Peyer's patch (tissue), 4 donors: ENCODE measurements at places on chromosomes 7 and 10.
A peak's percentile ranks its signal among the peaks of the same experiment; 100 is the strongest.

DNA sequence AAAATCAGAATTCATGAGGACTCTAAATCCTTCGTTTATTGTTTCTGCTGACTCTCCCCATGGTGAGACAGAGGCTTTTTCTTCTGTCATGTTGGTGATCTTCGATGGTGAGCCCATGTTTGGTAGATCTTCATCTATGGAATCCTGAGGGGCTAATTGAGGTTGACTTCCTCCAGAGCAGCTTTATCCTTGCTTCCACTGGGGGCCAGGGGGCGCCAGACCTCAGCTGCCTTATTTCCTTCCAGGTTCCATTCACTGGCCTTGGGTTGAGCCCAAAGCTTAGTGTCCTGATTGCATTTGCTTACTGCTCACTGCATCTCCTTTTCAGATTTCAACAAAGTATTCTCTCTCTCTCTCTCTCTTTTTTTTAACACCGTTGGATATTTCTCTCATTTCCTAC, 80.7 kb downstream of the GCC1 start:
- DNase-seq, result no peak

DNA sequence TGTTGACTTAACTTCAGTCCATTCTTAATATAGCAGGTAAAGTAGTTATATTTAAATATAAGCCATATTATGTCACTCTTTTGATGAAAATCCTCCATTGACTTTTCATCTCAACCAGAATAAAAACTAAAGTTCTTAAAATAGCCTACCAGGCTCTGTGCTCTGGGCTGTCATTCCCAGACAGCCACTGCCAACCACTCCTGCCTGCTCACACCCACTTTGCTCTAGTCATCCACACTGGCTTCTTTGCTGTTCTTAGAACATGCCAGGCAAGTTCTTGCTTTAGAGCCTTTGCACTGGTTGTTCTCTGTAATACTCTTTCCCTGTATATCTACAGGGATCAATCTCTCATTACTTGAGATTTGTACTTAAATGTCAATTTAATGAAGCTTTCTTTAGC, 80.6 kb downstream of the ZEB1 start:
- DNase-seq, result no peak

DNA sequence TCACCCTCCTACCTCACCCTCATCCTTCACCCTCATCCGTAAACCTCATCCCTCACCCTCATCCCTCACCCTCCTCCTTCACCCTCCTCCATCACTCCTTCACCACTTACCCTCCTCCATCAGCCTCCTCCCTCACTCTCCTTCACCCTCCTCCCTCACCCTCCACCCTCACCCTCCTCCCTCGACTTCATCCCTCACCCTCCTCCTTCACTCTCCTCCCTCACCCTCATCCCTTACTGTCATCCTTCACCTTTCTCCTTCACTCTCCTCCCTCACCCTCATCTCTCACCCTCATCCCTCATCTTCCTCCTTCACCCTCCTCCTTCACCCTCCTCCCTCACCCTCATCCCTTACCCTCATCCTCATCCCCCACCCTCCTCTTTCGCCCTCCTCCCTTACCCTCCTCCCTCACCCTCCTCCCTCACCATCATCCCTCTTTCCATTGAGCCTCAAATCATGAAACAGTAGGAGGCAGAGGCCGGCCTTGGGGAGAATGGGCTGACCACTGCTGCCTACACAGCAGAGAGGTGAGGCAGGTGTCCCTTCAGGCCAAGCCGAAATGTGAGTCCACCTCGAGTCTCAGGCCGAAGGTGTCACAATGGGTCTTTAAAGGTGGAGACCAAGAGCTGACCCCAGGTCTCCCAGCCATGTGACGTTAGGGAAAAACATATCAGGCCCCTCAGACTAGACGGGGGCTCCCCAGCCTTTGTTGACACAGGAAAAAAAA, 53.0 kb downstream of the PDGFA start:
- peak; percentile 28 for DNase-seq

DNA sequence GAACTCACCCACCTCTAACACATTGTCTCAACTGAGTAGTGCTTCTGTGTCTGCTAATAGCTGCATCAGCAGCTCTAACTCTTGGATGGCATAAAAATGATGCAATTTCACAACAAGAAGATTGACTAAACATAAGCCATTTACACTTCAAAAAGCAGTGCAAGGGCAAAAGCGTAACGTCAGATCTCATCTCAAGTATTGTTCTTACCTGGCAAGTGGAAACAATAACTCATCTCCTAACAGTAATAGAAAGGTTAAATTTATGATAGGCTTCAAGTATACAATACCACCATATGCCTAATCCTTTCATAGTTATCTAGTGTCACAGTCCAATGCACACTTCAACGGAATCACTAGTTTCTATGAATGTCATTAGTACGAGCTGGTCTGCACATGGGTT, 14.8 kb downstream of the TPK1 start:
- DNase-seq, result no peak

DNA sequence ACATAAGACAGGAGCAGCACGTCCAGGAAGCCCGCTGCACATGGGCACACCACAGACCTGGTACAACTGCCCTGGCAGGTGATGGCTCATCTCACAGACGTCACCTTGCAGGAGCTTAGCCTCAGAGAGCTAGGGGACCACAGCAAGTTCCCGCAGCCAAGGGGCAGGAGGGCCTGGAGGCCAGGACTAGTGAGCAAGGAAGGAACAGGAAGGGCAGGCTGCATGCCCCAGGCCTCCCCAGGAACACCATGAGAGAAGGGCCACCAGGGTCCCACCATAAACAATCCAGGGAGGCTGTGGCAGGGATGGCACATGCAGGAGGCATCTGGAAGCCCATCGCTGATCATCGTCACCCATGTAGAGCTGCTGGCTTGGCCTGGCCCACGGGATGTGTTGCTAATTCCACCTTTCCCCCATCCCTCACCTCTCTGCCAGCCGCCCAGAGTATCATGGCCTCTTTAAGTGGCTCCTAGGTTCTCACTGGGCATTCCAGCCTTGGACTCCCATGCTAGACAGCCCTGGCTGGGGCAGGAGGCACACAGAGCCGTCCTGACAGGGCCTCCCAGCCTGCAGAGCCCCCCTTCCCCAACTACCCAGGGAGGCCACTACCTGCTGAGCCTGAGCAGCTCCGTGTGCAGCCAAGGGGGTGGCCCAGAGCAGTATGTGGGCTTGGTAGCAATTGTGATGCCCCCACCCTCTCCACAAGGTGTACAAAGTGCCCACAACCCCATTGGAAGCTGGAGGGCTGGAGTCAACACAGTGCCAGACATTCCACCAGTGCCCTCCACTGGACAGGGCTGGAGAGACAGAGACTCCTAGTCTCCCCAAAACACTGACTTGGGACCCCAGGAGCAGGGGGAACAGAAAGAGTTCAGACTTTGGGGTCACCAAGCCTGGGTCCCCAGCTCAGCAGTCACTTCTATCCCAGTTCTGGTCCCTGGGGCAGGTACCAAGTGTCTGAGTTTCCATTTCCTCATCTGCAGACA, 35.5 kb downstream of the GRID1 start:
- no peak for DNase-seq

DNA sequence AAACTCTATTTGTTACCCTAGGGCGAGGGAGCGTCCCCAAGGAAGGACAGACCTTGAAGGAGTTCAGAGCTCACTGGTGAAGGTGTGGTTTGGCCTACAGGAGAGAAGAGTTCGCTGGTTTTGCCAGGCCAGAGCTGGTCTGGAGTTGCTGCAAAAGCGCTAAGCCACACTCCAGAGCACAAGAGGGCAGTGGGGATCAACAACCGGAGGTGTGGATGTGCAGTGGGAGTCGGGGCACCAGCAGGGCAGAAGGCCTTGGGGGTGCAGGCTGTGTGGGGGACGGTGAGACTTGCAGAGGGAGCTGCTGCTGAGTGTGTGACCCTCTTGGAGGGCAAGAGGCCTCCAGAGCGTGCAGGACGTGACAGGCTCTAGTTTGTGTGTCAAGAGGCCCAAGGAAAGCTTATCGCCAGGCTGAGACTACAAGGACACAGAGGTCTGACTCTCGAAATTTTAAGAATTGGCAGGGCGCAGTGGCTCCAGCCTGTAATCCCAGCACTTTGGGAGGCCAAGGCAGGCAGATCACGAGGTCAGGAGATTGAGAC, 14.3 kb upstream of the CUL1 start:
- DNase-seq, result no peak

- no peak for DNase-seq
Observed at GRCh38 chr10:13340068-13340467, 8.0 kb downstream of the SEPHS1 start.

- DNase-seq, result no peak
Observed at GRCh38 chr7:51280156-51280555, 36.5 kb downstream of the COBL start.

GRCh38 chr10:122208571-122209430, 62.3 kb upstream of the BTBD16 start:
- DNase-seq, result no peak

- no peak for DNase-seq
Observed at GRCh38 chr7:80935991-80936780, 17.3 kb upstream of the SEMA3C start.

GRCh38 chr10:128435811-128436210, 309.6 kb upstream of the MKI67 start:
- DNase-seq, result no peak

DNA sequence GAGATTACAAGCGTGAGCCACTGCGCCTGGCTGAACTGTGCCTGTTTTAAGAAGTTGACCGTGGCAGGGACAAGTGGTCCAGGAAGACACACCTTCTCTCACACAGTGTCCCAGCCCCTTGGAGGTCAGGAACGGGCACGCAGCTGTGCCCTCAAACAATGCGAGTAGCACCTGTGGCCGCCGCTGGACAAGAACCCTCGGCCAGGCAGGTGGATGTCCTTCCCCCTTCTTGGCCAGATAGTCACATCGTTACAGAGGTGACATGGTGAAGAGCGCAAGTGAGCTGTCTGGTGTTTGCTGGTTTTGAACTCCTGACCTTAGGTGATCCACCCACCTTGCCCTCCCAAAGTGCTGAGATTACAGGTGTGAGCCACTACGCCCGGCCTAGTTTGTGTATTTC, 8.8 kb downstream of the ZFAND2A start:
- no peak for DNase-seq

DNA sequence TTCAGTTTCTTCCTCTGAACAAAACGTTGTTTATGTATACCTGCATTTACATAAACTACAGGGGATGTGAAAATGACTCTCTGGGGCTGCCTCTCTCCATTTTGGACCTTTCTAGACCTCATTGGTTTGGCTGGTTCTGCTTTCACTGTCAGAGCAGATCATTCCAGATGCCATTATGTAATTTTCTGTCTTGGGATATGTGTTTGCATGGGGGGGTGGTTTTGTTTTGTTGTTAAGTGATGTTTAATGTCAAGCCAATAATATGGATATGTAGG, 172.4 kb downstream of the LRRC4 start:
- DNase-seq, result no peak

DNA sequence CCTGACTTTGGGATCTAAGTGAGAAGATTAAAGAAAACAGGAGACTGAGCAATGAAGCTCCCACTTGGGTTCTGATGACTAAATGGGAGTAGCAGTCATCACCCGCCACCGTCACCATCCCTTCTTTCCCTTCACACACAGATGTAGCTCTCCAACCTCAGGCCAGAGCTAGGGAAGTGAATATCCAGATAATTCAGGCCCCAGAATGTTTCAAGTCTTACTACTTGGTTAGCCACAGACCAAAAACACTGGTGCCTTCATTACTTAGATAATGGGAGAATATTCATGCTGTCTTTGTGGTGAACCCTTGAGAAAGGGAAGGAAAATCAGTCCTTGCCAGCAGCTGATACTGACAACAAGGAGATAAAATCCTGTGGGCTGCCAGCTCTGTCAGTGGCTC, 100.7 kb downstream of the OSBPL3 start:
- no peak for DNase-seq

DNA sequence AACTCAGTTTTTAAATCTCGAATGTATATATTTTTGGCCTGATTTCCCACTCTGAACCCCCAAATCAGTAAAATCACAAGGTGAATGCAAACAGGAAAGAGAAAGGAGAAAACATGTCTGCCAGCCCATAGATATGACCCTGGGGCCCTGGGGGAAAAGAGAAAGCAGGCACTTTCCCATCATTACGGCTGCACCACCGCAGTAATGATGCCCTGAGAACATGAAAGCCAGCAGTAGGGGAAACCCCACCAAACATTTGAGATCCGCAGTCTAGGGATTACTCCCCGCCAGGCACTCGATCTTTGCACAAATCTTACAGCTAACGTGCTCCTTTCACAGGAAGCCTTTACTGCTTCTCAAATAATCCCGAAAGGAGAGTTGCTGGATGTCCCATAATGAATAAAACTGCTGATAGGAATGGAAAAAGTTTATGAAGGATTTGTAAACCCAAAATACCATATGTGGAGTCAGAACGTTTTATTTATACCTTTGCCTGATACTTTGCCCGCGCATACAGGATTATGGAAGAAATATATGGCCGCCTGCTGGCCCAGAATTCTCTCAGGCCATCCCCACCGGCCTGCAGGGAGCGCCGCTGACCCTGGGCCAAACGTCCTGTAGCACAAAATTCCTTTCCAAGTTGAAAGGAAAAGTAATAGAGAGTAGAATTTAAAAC, 180.0 kb upstream of the INHBA start:
- no peak for DNase-seq

DNA sequence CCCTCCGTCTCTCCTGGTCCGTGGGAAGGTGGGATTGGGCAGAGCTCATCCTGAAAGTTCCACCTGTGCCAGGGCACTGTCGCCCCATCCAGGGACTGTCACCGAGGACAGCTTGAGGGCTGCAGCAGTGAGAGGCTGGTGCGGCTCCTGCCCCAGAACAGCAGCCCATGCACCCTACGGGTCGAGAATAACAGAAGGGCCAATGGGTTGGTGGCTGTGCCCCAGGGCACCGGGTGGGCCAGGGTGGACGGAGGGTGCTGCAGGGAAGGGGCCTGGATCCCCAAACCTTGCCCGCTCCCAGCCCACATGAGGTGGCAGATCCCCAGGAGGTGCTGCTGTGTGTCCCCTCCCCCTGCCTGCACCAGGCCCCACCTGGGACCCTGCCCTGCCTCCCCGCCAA, 23.9 kb downstream of the UNCX start:
- DNase-seq, result no peak

- DNase-seq, result no peak
Observed at GRCh38 chr7:30029696-30030095, 1.5 kb downstream of the PLEKHA8 start.

GRCh38 chr10:51319173-51319435, 244.8 kb downstream of the PRKG1 start:
- DNase-seq, result no peak

- no peak for DNase-seq
Observed at GRCh38 chr10:89431977-89432376, 17.6 kb downstream of the IFIT5 start.

- peak; percentile 60 for DNase-seq
Observed at GRCh38 chr10:73628405-73628804, 12.9 kb downstream of the MYOZ1 start.

GRCh38 chr10:16681521-16681920, 135.7 kb downstream of the RSU1 start:
- no peak for DNase-seq

- DNase-seq, result no peak
Observed at GRCh38 chr7:4085937-4086691, 596.0 kb upstream of the FOXK1 start.

- DNase-seq, result no peak
Observed at GRCh38 chr10:101644002-101644401, 51.0 kb downstream of the FBXW4 start.

GRCh38 chr10:50346942-50347341, 95.6 kb upstream of the ASAH2 start:
- no peak for DNase-seq

- DNase-seq, result no peak
Observed at GRCh38 chr7:12211711-12212485, 804 bp downstream of the TMEM106B start.

- no peak for DNase-seq
Observed at GRCh38 chr10:33612551-33612950, 278.1 kb upstream of the NRP1 start.

GRCh38 chr7:43583424-43584194, 701 bp downstream of the STK17A start:
- DNase-seq, result peak; percentile 84
